ENCODE measurements at places on chromosomes 3 and 15. TPM values are rescaled to one million over a fixed set of nuclear protein-coding genes. Genes with fewer than 3 reads are reported as not detected.

DNA sequence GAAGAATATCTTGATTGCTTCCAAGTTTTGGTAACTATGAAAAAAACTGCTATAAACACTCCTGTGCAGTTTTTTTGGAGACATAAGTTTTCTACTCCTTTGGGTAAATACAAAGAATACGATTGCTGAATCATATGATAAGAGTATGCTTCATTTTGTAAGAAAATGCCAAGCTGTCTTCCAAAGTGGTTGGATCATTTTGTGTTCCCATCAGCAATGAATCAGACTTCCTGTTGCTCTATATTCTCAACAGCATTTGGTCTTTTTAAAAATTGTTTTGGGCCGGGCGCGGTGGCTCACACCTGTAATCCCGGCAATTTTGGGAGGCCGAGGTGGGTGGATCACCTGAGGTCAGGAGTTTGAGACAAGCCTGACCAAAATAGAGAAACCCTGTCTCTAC lies 14.5 kb downstream of the BTD start:
- H3K4me3 ChIP-seq, result no peak overlapping the region
- no peaks in the 10 kb centered on the region for H3K4me1 ChIP-seq
- DNase-seq, result no peak
- peaks cover 5% of the 10 kb centered on the region for H3K36me3 ChIP-seq

DNA sequence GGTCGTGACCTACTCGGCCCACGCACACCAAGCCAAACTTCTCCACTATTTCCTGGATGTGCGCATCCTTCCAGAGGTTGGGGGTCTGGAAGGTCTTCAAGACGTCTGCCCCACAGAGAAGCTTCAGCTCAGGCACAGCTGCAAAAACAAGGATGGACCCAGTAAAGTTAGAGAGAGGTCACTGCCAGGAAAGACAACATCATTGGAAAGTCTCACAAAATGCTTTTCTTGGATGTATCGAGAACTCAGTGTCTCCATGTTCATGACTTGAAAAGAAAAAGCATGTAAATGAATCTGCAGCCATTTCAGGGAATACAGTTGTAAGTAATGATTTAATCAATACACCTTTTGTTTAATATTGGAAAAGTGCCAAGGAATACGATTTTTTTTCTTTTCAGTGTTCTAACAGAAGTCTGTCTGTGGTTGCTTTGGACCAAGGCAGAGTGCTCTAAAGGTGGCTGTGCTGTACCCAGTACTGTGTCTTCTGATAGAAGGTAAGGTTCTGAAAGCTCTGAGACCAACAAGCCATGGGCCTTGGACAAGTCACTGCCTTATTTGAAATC lies 21.8 kb upstream of the RBP1 start:
- H3K27ac ChIP-seq, result no peak overlapping the region
- H3K27me3 ChIP-seq, result no peaks in the 10 kb centered on the region
- DNase-seq, result no peak
- H3K4me3 ChIP-seq, result no peak overlapping the region

DNA sequence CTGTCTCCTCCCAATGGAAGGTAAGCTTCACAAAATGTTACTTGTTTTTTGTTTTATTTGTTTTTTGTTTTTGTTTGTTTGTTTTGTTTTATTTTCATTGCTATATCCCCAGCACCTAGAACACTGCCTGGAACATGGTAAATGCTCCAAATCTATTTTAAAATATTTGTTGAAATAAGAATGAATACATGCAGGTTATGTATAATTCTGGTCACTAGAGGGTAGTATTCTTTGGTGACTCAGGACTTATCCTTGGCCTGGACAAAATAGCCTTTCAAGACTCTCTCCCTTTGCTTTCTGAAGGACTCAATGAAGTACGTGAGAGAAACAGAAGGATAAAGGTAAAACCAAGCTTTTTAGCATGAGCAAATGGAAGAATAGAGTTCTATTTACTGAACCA lies 46.9 kb upstream of the PPP2R3A start:
- H3K27me3 ChIP-seq, result peaks cover 3% of the 10 kb centered on the region
- H3K4me3 ChIP-seq, result no peak overlapping the region
- no peak overlapping the region for H3K27ac ChIP-seq
- H3K4me1 ChIP-seq, result no peaks in the 10 kb centered on the region

- no peak for DNase-seq
- H3K4me1 ChIP-seq, result no peaks in the 10 kb centered on the region
- no peaks in the 10 kb centered on the region for H3K36me3 ChIP-seq
Measured at GRCh38 chr3:186281176-186281575, 80.9 kb downstream of the DGKG start.

GRCh38 chr15:42402455-42403205 lies 43.3 kb downstream of the CAPN3 start:
- peaks cover 3% of the 10 kb centered on the region for H3K36me3 ChIP-seq
- H3K27ac ChIP-seq, result no peak overlapping the region
- no peaks in the 10 kb centered on the region for H3K4me1 ChIP-seq
- H3K4me3 ChIP-seq, result no peak overlapping the region
- DNase-seq, result no peak
- H3K27me3 ChIP-seq, result no peaks in the 10 kb centered on the region

DNA sequence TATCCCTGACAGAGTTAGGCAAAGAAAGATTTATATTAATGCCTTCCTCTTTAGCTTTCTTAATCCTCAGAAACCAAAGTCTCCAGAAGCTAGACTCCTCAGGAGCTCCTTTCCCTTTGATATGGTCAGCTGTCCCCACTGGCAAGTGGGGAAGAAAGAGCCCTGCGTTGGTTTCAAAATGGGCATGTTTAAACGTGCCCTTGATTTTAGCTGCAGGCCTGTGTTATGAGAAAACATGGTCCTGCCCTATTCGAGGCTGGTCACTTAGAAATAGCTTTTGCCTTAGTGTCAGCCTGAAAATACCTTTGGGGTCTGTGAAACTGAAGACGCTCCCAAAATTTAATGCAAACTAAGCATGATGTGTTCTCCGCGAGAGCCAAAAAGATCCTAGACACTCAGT lies 135.5 kb upstream of the RARB start:
- H3K4me1 ChIP-seq, result no peaks in the 10 kb centered on the region
- no peaks in the 10 kb centered on the region for H3K27me3 ChIP-seq

GRCh38 chr3:118269537-118270125 lies 765.0 kb downstream of the IGSF11 start:
- no peak overlapping the region for H3K4me3 ChIP-seq
- no peak overlapping the region for H3K27ac ChIP-seq
- no peak for DNase-seq
- no peaks in the 10 kb centered on the region for H3K27me3 ChIP-seq

DNA sequence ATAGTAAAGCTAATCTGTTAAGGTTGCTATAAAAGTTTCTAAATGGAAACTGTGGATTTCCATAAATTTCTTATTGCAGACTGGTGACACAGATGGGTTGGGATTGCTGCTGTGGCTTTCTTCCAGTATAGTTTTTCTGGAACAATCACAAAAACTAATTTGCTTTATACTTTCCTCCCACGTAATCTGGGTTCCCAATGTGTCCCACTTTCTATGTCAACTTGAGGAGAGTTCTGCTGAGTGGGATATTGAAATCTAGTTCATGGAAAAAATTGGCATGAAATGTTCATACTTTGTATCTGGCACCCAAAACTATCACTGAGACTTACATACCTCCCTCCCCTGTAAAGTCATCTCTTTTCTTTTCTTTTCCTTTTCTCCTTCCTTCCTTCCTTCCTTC lies 126.8 kb downstream of the TGFBR2 start:
- H3K27ac ChIP-seq, result no peak overlapping the region
- H3K4me1 ChIP-seq, result no peaks in the 10 kb centered on the region
- no peak for DNase-seq
- no peaks in the 10 kb centered on the region for H3K27me3 ChIP-seq
- no peaks in the 10 kb centered on the region for H3K36me3 ChIP-seq
- no peak overlapping the region for H3K4me3 ChIP-seq

The COL6A5 gene
- total RNA-seq, result not detected

The CLDN16 gene
- total RNA-seq, result not detected

The CLEC3B gene
- 0.34 TPM for total RNA-seq

All from CD4-positive, alpha-beta T cell (primary cell).